ENCODE measurements at places on chromosomes 16 and 17.

DNA sequence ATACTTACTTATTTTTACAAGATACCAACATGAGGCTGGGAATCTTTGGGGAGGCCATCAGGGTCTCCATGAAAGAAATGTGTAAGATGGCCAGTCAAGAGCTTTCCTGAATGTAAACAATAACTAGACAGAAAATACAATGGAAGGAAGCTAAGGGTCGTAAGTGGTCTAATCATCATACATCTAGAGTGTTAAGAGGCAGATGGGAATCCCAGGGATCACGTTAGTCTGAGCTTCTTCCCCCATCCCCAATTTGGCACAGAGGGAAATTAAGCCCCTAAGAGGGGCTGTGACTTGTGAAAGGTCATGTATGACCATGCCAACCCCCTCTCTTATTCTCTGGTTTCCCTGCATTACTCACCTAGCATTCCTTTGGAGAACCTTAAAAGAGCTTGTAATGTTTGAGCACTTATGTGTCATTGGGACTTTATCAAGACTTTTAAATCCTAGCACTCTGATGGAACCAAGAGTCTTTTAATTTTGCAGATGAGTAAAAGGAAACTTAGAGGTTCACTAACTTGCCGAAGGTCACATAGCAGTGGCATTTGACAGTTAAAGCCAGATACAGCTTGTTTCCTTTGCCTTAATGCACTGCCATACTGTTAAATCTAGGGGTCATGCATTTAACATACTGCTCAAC, 46.1 kb downstream of the DCUN1D3 start:
- no peak for DNase-seq

GRCh38 chr16:12664164-12664733, 139.4 kb downstream of the CPPED1 start:
- DNase-seq: no peak

DNA sequence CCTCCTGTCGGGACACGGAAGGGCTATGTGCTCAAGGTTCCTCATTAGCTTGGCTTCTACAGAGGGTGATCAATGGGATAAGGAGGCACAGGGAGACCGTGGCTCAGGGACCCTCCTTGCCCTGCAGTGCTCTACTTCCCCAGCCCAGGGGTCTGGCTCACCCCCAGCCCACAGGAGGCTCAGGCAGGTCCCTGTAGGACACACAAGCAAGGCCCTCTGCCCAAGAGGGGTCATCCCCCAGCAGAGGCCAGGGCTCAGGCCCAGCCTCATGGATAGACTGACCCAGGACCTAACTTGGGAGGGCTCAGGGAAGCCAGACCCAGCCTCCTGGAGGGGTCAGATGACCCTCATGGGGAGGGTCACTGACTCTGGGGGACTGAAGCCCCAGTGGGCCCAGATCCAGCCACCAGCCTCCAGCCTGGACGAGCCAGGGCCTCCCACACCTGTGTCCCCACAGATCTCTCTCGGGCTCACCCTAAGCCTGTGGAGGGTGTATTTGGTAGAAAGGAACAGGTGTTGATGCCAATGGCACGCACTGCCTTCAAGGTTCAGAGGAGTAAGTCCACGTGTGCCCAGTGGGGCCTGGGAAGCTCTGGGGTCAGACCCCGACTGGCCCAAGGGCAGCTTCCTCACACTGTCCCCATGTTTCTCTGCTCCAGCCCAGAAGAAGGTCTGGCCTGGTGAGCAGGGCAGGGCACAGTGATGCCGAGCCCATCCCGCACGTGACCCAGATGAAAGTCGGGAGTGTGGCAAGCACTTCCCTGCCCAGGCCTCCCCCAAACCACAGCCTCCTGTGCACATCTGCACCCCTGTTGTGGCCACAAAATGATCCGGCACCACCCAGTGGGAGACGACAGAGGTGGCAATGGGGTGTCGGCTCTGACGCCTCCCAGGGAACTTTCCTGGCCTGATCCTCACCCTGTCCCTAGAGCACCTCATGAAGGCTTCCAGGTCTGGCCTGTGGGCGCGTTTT, 10.9 kb upstream of the KRTAP17-1 start:
- DNase-seq: no peak

- no peak for DNase-seq
Measured at GRCh38 chr17:17088086-17088485, 45.8 kb downstream of the MPRIP start.

- DNase-seq: no peak
Measured at GRCh38 chr17:79406316-79406715, 204.5 kb downstream of the RBFOX3 start.

DNA sequence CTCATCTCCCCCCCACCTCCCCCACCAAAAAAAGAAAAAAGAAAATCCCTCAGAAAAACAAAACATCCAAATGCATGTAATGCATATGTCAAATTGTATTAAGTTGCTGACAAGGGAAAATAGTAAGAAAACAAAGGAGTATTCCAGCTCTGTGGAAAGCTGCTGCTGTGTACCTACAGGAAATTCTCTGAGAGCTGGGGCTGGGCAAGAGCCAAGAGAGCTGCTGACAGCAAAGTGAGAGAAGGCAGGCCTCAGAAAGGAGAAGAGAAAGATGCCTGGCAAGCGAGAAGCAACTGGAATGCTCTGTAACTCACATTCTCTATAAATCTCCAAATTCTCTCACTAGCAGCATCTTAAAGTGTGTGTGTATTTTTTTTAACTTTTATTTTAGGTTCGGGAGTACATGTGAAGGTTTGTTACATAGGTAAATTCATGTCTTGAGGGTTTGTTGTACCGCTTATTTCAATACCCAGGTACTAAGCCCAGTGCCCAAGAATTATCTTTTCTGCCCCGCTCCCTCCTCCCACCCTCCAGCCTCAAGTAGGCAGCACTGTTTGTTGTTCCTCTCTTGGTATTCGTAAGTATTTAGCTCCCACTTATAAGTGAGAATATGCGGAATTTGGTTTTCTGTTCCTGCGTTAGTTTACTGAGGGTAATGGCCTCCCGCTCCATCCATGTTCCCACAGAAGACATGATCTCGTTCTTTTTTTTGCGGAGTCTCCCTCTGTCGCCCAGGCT, 24.4 kb downstream of the CNTROB start:
- DNase-seq: peak; percentile 84

DNA sequence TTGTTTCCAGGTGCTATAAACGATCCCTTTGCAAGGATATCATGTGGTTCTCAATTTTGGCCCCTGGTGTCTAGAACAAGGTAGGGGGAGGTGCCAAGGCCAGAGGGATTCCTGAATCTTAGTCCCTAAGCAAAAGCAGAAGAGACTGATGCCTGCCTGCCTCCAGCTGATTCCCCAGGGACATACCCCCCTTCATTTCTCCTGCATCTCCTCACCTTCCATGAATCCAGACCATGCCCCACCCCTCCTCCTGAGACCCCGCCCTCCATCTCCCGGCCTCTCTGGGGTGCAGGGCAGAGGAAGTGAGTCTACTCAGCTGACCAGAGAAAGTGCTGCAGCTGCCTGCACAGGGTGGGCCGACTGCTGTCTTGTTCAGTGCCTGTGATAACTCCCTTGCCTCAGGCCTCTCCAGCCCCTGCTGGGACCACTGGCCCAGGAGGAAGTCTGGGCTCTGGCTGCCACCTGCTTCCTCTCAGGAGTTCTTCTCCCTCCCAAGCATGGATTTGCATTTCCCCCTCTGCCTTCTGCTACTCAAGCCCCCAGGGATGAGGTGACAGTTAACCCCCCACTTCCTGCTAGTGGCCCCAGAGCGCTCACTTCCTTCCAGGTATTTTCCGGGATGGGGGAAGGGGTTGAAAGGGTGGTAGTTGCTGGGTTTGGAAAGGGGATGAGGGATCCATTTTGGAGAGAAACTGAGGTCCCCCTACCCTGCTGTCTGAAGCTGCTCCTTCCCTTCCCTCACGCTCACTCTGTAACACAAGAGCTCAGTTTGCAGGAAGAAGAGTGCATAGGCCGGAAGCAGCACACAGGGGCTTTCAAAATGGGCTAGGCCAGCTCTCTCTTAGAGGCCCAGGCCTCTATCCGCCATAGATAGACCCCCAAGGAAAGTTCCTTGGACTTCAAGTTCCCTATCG, 10.5 kb upstream of the TSPOAP1 start:
- peak; percentile 87 for DNase-seq

GRCh38 chr17:35390663-35391062, 17.2 kb upstream of the SLFN11 start:
- peak; percentile 69 for DNase-seq

- peak; percentile 78 for DNase-seq
Measured at GRCh38 chr17:43907998-43908721, 824 bp upstream of the MPP2 start.

- peak; percentile 75 for DNase-seq
Measured at GRCh38 chr17:13513039-13513405, 88.7 kb downstream of the HS3ST3A1 start.

- no peak for DNase-seq
Measured at GRCh38 chr16:54062361-54063278, 224.0 kb downstream of the IRX3 start.

GRCh38 chr17:56973520-56973919, 4.4 kb upstream of the SCPEP1 start:
- DNase-seq: no peak

DNA sequence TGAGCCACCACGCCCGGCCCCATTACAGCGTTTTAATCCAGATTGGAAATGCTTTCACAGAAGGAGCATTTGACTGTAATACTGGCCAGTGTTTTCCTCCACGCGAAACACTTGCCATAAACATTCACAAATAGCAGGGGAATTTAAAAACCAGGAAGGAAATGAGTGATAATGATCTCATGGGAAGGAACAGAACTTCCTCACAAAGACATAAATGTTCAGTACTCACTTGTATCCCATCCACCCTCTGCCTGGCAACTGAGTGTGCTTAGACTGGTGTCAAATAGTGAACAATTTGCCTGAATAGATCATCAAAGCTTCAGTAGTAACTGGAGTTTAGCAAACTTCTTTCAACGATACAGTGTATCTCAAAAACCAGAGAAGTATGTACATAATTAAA, 54.1 kb downstream of the PSMD12 start:
- DNase-seq: no peak

GRCh38 chr17:58121925-58122324, 26.3 kb upstream of the OR4D1 start:
- no peak for DNase-seq

- DNase-seq: no peak
Measured at GRCh38 chr17:48503747-48504146, 27.1 kb downstream of the HOXB1 start.

GRCh38 chr17:33390479-33391176, 97.5 kb upstream of the ASIC2 start:
- DNase-seq: no peak

DNA sequence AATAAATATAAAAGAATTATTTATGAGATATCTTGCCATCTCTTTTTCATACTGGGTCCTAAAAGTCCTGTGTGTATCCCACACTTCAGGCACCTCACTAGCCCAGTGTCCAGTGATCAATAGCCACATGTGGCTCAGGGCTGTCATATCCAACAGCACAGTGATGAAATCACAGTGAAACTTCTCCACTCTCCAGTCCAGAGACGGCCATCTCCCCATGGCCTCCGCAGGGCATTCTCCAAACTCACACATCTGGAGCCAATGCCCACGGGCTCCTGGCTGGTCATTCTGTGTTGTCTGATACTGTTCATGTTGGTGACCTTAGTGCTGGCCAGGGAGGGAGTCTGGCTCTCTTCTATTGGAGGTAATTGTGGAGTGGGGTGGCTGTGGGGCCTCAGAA, 125.2 kb upstream of the SDK2 start:
- DNase-seq: no peak

Data from cardiac muscle cell (in vitro differentiated cells and primary cell).